Kasumi-1 (cell line): ENCODE measurements at places on chromosomes 11 and 22.

GRCh38 chr11:104556606-104557301, 341.5 kb downstream of the CASP12 start:
- peak; percentile 84 for DNase-seq

DNA sequence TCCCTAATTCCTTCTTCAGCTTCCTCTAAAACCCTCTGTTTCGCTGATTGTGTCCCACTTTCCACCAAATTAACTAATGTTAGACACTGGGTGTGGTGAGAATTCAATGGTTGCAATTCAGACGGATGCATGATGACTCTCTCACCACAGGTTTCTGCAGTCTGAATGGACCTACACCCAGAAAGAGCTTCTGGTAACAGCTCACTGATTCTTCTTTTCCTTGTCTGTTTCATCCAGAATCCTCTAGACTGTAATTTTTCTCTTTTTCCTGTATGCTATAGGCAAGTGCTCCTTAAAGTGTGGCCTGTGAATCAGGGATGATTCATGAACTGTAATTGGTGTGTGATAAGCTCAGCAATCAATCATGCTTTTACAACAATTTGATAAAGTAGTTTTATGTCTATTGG, 18.1 kb downstream of the MMP10 start:
- DNase-seq: no peak

DNA sequence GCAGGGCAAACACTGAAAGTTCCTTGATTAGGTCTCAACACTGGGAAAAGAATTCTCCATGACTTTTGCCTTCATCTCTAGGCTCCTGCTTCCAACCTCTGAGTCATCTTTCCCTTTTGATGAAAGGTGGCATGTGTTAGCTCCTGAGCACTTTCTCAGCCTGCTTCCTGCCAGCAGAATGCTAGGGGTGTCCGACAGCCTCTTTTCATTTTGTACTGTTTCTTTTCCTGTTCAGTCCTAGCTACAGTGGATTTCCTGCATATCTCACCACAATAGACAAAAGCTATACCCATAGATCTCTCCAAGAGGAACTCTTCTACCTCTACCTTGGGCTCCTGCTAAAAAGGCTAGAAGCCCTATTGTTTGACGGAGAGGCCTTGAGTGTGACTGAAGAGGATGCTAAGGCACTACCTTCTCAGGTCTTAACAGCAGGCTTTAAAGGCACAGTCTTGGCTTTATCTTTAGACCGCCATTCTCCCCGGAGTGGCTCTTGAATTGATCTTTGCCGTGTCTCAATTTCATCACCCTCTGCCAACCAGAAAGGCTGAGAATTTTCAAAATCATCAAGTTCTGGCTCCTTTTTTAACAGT, 145.5 kb downstream of the RBFOX2 start:
- peak; percentile 37 for DNase-seq

GRCh38 chr11:9714272-9714940, 50.5 kb downstream of the SWAP70 start:
- no peak for DNase-seq
